ENCODE measurements at places on chromosomes 11 and 22. TPM values are rescaled to one million over a fixed set of nuclear protein-coding genes. Genes with fewer than 3 reads are reported as not detected.

C11orf97 gene
- total RNA-seq = not detected

NCAPD3 gene
- total RNA-seq = 37.6 TPM

RFPL2 gene
- total RNA-seq = not detected

KCTD14 gene
- total RNA-seq = 1.8 TPM

ATG16L2 gene
- total RNA-seq = 126 TPM

PHF21B gene
- not detected for total RNA-seq

NXPE2 gene
- total RNA-seq = not detected

ARHGAP20 gene
- 2.1 TPM for total RNA-seq

PLEKHA7 gene
- total RNA-seq = 23.6 TPM

CRYBB2 gene
- total RNA-seq = not detected

XPNPEP3 gene
- total RNA-seq = 18.2 TPM

DRAP1 gene
- 54.2 TPM for total RNA-seq

FZD4 gene
- total RNA-seq = 10.7 TPM

TIMM10 gene
- total RNA-seq = 26.2 TPM

FGF19 gene
- total RNA-seq = not detected

SAMM50 gene
- 34.3 TPM for total RNA-seq

CPT1A gene
- total RNA-seq = 18.5 TPM

AMOTL1 gene
- total RNA-seq = 86.9 TPM

KIAA0930 gene
- total RNA-seq = 36.0 TPM

FERMT3 gene
- 11.5 TPM for total RNA-seq

SCGB1C1 gene
- total RNA-seq = not detected

TECTA gene
- total RNA-seq = 0.98 TPM

FAM180B gene
- total RNA-seq = not detected

PARVA gene
- total RNA-seq = 16.7 TPM

CYP2D6 gene
- total RNA-seq = 0.72 TPM

CENATAC gene
- 26.6 TPM for total RNA-seq

SAA4 gene
- 5.1 TPM for total RNA-seq

CNTN5 gene
- total RNA-seq = not detected

PAMR1 gene
- total RNA-seq = 13.3 TPM

HSPB2 gene
- 3.1 TPM for total RNA-seq

C11orf16 gene
- total RNA-seq = not detected

BTBD18 gene
- not detected for total RNA-seq

TYR gene
- 9.2 TPM for total RNA-seq

OR52I1 gene
- not detected for total RNA-seq

MUC2 gene
- total RNA-seq = 0.16 TPM

LSP1 gene
- total RNA-seq = 70.4 TPM

CSNK2A3 gene
- 1.5 TPM for total RNA-seq

SLCO2B1 gene
- total RNA-seq = 7.7 TPM

TRIM29 gene
- 1,457 TPM for total RNA-seq

SLC6A5 gene
- total RNA-seq = not detected

MUC5AC gene
- not detected for total RNA-seq

PYGM gene
- 1.2 TPM for total RNA-seq

PPFIBP2 gene
- total RNA-seq = 68.2 TPM

ARRB1 gene
- total RNA-seq = 24.8 TPM

MICALL1 gene
- total RNA-seq = 157 TPM

OR51L1 gene
- total RNA-seq = not detected

MS4A4A gene
- total RNA-seq = 4.8 TPM

ZNF214 gene
- 0.53 TPM for total RNA-seq

FAT3 gene
- 0.44 TPM for total RNA-seq

PHOX2A gene
- total RNA-seq = not detected

RAB1B gene
- 124 TPM for total RNA-seq
